H7 (cell line): ENCODE measurements at places on chromosomes 7 and 10.

DNA sequence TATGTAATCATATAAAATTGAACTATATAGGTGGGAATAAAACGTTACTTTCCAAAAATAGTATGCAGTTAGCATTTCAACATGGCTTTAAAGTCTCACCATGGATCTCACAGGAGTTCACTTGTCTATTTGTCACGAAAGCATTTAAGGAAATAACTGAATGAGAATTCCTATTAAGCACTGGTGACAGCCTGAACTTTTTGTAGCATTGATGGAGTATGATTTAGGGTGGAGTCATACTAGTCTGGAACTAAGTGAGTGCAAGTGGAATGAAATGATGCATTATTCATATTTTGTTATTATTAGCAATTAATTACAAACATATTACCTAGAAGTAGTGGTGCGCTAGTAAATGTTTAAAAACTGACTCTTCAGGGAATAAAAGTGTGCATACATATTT is 26.0 kb upstream of the HIBADH start:
- DNase-seq, result no peak

DNA sequence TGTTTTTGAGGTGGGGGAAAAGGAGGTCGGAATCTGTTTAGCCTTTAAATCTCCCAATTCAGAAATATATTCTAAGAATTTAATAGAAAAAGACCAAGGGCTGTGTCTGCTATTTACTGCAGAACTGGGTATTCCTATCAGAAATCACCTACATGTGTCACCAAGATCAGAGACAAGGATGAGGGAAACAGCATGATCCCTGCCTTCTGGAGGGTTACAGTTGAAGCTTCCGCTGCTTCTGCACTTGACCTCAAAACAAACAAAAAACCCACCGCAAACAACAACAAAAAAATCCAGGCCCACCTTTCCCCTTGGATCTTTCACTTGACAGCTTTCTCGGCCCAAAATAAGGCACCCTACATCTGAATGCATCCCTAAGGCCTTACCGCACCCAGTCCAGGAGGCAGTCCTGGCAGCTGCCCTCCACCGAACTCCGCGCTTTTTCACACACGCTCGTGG is 750 bp upstream of the CDK14 start:
- DNase-seq, result no peak

DNA sequence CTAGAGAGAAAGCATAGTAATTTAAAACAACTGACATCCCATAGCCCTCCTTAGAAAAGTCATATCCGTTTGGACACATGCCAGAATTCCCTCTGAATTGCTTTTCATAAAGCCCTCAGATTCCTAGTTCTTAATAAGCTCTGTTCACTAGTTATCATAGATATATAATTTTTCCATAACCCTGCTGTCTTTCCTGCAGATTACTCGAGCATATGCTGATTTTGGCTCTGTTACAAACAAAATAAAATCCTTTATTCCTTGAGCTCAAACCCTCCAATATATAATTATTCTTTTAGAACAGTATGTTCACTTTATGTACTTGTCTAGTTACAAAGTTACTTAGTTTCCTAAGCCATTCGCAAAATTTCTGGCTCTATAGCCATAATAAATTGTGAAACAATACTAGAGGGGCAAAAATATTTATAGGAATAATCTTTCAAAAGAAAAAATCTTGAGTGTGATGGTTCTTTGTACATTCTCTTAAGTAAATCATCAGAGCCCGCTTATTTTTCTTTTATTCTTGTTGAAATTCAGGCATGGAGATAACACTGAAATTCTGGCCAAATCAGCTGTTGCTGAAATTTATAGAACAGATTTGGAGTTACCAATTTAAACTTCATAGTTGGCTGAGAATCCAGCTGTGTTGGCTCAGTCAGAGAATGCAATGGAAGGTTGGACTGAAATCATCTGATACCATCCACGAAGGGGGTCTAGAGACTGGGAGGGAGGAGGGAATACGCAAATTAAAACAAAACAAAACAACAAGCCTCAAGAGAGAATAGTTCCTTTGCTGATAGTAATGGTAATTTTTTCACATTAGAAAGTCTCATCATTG is 146.1 kb upstream of the TMEM196 start:
- DNase-seq, result no peak

GRCh38 chr7:40243076-40243475 is 108.3 kb downstream of the SUGCT start:
- no peak for DNase-seq

DNA sequence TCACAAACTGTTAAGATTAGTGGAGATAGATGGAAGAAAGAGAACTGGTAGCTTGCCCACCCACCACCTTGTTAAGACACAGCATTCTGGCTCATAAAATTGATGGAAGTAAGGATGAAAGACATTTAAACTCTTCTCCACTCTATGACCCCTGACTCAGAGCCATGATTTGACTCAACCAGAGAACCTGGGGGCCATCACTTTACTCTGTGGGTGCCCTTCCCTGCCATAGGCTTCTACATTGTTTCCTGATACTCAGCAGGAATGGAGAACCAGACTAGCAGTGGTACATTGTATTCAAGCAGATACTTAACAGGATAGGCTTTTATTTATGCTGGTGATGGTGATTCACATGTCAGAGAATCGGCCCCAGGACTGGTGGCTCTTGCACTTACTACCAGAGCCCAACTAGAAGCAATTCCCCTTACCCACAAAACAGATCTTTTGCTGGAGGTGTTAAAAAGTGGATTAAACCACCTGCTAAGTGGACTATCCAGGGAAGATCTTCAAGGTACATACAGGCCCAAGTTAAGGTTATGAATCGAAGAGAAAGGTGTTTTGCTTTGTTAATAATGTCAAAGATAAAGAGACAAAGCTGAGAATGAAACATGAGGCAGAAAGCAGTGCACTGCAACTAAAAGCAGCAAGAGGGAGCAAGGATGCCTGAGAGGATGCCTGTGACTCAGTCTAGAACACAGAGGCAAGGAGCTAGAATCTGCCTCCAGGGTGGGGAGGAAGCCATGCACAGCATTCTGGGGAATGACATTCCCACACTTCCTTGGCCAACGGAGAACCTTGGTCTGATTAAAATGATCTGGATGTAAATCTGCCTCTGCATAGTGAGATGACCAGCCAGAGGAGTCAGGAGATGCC is 36.0 kb upstream of the GLI3 start:
- DNase-seq, result peak; percentile 11

DNA sequence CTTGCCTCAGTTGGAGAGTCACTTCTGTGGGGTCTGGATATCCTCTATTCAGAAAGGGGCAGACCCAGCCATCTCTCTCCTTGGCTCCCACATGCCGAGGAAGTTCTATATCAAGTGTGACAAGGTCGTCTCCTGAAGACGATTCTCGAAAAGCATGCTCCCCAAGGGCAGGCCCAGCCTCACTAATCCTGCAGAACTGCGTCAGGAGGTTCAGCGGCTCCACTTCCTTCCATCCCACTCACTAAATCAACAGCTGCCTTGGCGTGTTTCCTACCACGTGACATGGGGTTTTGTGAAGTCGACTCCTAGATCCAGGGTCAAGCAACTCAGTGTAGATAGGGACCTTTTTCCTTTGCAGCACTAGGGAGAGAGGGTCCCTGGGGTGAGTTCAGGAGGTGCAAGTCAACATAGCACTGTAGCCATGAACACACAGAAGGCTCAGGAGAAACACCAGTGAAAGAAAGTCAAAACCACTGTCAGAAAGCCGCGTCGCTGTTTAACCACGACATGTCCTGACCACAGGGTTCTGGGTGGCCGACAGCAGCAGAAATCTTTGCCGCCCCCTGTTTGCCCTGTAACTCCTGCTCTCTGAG is 156.4 kb downstream of the PRPF18 start:
- DNase-seq, result no peak
